Skeletal muscle tissue (tissue), 5 donors: ENCODE measurements at places on chromosomes 11 and 22. TPM values are rescaled to one million over a fixed set of nuclear protein-coding genes. Genes with fewer than 3 reads are reported as not detected.

PTPRCAP gene
- not detected for total RNA-seq

IGLL1 gene
- total RNA-seq = not detected

KDELR3 gene
- 32.9 TPM for total RNA-seq

PGA5 gene
- not detected for total RNA-seq

PUS3 gene
- total RNA-seq = 8.4 TPM

KLHDC7B gene
- total RNA-seq = not detected

PRAME gene
- total RNA-seq = not detected

IGSF9B gene
- 4.7 TPM for total RNA-seq

FAM181B gene
- under 0.01 TPM for total RNA-seq

SPI1 gene
- 2.6 TPM for total RNA-seq

TMEM191C gene
- total RNA-seq = under 0.01 TPM

DGCR6 gene
- total RNA-seq = 26.1 TPM

EMID1 gene
- total RNA-seq = 6.3 TPM

MGAT3 gene
- 2.1 TPM for total RNA-seq

SCN3B gene
- total RNA-seq = 8.9 TPM

SLC25A45 gene
- total RNA-seq = 3.7 TPM

PICALM gene
- total RNA-seq = 707 TPM

MUC5AC gene
- under 0.01 TPM for total RNA-seq

TRIM66 gene
- 1.6 TPM for total RNA-seq

KLHL35 gene
- 4.7 TPM for total RNA-seq

C22orf23 gene
- total RNA-seq = 0.52 TPM
